ENCODE measurements at places on chromosomes 3 and 15. TPM values are rescaled to one million over a fixed set of nuclear protein-coding genes. Genes with fewer than 3 reads are reported as not detected.

SLC9C1 gene
- total RNA-seq: 0.33 TPM

HGD gene
- total RNA-seq: not detected

FBXO40 gene
- not detected for total RNA-seq

DGKG gene
- total RNA-seq: 0.29 TPM

SAMMSON gene
- not detected for total RNA-seq

LRRC34 gene
- 3.8 TPM for total RNA-seq

TTLL13 gene
- 0.38 TPM for total RNA-seq

PLA2G4D gene
- total RNA-seq: not detected

Data from vein endothelial cell (primary cell).